ENCODE measurements at places on chromosomes 7 and 10.

DNA sequence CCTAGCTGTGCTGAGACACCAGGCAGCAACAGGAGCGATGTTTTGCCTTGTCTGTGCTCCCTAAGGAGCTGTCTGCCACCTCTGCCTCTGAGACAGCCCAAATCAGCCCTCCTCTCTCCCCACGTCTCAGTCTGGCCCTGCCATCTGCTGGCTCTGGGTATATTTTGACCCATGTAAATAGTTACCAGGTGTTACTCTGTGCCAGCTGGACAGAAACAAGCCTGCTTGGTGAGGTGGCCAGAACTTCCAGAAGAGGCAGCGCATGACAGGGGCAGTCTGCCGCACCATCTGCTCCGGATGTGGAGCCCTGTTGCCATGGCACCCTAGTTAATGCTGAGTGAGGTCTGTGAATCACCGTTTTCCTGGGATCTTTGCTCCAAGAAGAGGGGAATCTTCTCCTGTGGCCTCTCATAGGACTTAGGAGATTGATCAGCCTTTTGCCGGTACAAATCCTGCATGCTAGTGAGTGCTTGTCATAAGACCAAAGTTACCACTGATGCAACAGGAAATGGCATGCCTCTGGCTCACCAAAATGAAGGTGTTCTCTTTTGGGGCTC is 31.8 kb downstream of the GSTO2 start:
- DNase-seq, result peak; percentile 47

DNA sequence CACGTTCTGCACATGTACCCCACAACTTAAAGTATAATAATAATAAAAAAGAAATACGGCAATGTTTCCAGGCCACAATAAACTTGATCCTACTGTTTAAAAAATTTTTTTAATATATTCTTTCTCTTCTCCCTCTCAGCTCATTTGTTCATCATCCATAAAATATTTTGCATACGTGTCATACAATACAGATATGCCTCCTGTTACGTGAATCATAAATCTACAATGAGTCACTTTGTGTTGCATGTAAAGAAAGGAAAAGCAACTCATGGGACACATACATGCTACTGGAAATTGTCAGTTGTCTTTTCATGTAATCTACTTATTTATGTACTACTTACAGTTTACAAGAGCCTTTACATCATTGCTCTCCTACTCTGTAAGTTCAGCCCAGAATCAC is 1.1 kb upstream of the TECTB start:
- DNase-seq, result no peak

DNA sequence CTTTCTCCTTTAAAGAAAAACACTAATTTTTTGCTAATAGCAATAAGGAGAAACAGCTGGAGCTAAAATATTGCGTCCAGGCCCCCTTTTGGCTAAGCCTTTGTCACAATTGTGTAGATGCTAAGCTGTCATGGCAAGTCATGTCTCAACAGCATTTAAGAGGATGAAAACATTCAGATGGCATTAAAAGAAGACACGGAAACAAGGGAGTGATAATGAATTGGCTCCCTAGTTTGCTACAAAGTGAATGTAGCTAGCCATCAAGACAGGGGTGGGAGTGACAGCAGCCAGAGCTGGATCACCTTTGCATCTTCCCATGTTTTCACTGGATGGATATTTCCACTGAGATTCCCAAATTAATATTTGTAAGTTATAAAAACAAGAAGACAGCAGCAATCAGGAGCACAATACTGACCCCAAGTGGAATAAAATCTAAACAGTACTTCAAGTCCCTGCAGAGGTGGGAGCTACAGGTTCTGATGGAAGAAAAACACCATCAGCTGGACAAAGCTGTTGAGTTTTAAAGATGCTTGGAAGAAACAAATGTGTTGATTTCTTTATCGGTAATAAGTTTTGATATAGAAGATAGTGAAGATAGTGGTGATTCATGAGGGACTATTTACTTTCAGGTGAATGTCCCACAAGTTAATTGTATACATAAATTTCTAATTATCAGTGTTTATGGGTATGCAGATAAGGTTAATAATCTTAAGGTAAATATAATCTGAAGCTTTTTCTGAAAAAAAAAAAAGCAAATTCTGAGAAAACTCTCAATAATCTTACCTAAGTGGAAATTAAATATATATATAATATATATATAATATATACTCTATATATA is 129.4 kb downstream of the SLC16A9 start:
- no peak for DNase-seq

- DNase-seq, result no peak
Observed at GRCh38 chr10:72012796-72013195, 48.6 kb downstream of the CHST3 start.

DNA sequence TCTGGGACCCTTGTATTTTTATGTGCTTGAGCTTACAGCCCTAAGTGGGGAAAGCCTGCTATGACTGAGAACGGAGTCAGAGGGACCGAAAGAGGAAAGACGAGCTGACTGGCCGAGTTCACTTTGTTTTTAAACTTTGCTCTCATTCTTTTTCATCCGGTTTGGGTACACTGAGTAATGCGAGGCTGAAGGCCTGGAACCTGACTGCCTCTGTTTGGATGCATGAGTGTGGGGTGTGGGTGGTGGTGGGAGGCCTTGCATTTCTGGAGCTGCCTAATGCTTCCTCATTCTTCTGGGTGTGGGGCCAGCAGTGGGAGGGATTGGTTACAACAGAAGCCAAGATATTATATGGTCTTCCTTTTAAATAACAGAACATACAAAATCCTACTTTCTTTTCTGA is 155.5 kb downstream of the BUB3 start:
- DNase-seq, result no peak

DNA sequence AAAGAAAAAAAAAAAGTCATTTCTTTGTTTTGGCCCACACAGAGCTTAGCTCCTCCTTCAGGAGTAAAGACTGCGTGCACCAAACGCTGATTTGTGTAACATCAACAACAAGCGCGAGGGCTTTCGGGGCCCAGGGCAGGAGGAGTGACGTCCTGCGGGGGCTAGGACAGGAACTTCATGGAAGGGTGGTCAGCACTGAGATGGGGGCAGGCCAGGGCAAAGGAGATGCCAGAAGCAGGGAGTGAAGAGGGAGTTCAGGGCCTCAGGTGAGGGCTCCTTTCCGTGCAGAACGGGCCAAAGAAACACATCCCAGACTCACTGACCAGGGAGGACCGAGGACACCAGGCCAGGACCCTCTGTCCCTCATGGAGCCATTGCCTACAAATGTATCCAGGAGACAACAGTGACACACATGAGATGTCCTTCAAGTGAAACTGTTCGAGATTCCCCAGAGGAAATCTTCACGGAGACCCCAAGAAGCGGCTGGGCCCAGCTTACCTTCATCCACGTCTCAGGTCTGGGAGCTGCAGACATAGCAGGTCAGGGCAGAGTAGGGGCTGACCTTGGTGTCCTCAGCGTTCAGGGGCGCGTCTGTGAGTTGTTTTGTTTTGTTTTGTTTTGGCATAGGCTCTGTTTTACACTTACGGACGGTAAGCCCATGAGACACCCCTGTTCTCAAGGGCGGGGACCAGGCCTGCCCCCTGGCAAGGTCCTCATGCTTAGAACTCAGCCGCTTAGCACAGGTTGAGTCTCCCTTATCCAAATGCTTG is 30.4 kb upstream of the SHH start:
- no peak for DNase-seq

DNA sequence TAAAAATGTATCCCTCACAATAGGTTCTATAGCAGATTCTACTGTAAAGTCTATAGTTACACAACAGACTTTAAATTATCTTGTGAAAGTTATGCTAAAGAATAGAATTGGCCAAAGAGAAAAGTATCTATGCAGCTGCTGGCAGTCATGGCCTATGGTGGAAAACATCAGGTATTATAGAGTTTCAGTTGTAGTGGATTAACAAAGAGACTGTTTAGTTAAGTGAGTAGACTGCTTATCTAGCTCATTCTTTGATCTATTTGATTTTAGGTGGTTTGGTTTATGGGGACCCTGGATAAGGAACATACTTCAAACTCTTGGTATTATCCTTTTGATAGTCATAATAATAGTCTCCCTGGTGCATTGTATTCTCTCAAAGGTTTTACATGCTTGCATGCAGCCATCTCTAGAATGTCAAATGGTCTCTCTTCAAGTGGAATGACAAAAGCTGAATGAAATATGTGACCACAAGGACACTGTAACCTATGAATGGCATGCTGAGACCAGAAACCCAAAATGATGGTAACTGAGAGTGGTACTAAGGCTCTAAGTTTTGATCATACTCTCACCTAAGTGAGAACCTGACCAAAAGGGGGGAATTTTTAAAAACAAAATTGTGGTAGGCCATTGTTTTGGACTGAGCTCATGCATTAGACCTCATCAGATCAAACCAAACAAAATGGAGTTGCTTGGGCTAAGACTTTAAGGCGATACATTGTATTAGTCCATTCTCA is 54.9 kb upstream of the NAMPT start:
- DNase-seq, result no peak

DNA sequence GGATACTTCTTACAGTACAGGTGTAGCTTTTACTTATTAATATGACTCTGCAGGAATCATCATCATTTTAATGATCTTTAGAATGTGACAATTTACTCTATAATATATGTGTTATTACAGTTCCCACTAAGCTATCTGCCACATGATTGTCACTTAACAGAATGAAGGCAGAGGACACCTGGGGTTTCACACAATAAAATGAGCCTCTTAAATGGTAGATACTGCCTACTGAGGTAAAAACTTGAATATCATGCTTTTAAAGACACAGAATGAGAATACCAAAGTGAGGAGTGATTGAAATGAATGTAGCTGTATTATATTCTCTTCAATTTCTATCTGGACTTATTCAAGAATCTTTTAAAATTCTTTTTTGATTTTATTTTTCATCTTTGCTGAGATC is 1255.3 kb upstream of the LRRN3 start:
- DNase-seq, result no peak

DNA sequence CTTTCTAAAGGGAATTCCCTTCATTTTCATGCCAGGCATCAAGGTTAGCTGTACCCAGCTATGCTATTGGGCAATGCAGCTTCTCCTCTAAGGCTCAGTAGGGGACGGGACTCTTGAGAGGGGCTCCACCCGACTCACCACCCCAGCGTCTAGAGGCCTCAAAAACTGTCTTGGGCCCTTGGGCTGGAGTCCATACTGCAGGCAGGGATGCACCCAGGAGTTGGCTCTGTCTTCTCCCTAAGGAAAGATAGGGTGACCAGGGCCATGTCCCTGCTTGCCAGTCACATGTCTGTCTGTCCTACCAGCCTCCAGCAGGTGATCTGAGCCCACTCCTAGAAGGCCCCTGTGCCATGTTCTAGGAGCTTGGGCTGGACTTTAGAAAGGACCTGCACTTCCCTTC is 1.2 kb downstream of the OPN4 start:
- no peak for DNase-seq

DNA sequence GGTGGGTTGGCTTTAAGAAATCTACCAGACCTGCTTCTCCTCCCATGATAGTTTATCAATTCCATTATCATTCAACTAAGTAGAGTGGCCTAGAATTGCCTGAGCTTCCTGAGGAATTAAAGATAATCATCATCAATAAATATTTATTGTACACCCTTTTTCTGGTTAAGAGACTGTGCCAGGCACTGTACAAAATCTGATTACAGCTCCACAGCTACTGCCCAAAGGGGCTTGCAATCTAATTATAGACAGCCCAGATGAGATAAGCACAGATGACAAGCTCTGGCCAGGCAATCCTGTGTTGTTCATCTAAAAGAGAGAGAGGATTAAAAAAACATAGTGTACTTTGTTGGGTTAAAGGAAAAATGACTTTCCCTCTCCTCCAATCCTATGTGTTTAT is 586.4 kb downstream of the GATA3 start:
- DNase-seq, result no peak

GRCh38 chr7:110442381-110442837 is 648.5 kb upstream of the LRRN3 start:
- DNase-seq, result no peak

GRCh38 chr7:41590986-41591385 is 111.9 kb downstream of the INHBA start:
- DNase-seq, result no peak

DNA sequence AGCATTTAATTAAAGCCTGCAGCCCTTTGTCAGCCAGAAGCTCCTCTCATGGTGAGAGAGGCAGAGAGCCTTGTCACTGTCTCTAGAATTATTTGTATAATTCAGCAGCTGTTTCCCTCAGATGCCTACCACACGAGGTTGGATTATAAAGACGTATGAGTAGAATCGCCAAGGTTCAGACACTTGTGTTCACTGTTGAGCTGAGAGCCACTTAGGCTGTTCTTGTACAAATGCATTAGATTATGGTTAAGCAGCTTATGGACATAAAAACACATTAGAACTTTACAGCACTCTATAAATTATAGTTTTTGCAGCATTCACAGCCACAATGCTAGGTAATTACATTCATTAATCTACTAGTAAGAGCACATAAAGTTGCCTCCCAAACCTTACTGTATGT is 282.6 kb downstream of the AUTS2 start:
- no peak for DNase-seq

GRCh38 chr7:55472928-55473725 is 99.2 kb downstream of the VOPP1 start:
- DNase-seq, result no peak

GRCh38 chr10:3595736-3596135 is 189.3 kb downstream of the KLF6 start:
- DNase-seq, result no peak

DNA sequence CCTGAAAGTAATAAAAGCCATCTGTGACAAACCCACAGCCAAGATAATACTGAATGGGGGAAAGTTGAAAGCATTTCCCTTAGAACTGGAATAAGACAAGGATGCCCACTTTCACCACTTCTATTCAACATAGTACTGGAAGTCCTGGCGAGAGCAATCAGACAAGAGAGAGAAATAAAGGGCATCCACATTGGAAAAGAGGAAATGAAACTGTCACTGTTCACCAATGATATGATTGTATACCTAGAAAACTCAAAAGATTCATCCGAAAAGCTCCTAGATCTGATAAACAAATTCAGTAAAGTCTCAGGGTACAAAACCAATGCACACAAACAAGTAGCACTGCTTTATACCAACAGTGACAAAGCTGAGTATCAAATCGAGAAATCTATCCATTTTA is 581.7 kb upstream of the TEX47 start:
- no peak for DNase-seq

GRCh38 chr7:5406957-5407945 is 16.4 kb downstream of the TNRC18 start:
- no peak for DNase-seq

DNA sequence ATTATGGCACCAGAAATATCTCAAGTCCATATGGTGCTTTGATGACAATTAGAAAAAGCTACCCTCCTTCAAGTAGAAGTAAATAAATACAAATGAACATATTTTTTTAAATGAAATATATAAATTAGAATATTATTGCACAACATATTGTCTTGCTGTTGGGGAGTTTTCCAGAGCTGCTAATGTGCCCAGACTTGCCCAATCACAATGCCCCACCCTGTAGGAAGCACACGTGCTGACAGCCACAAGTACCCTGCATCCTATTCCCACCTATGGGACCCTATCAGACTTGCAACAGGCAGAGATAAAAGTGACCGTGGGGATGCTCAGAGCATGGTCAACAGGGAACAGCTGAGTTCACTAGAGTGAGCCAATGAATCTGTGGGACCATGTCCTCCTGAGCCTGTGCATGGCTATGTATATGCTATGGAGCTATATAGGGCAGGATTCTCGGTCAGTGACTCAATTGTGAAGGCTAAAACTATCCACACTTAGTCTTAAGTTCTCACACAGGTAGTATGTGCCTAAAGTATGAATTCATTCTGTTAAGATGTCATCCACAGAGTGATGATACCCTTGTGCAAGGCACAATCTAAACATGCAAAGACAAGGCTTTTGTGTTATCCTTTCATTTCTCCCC is 336.0 kb downstream of the HGF start:
- DNase-seq, result no peak

GRCh38 chr7:50358041-50358705 is 53.7 kb downstream of the IKZF1 start:
- no peak for DNase-seq

Measured in HS-27A (cell line).